ENCODE measurements at places on chromosomes 13 and 19.

DNA sequence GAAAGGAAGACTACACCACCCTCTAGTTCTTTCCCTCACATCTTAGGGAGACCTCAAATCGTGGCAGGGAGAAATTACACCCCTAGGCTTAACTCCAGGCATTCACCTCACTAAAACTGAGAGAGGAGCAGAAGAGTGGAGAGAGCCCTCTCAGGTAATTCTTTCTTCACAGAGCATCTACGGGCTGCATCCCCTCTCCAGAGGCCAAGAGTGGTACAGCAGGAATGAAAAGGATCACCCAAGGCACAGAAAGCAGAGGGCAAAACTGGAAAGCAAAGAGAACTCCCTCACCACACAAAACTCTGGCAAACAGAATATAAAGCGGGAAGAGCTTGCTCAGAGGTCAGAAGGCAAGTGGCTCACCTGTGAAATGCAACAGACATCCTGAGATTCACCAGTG is 661.2 kb downstream of the TBC1D4 start:
- H3K27ac ChIP-seq = no peak overlapping the region
- no peaks in the 10 kb centered on the region for H3K27me3 ChIP-seq
- no peaks in the 10 kb centered on the region for H3K4me1 ChIP-seq
- no peaks in the 10 kb centered on the region for H3K36me3 ChIP-seq

GRCh38 chr13:40589285-40590109 is 76.9 kb downstream of the FOXO1 start:
- H3K4me1 ChIP-seq = peaks cover 31% of the 10 kb centered on the region
- H3K27ac ChIP-seq = peak overlapping the region; percentile 7
- H3K4me3 ChIP-seq = no peak overlapping the region
- no peaks in the 10 kb centered on the region for H3K27me3 ChIP-seq

GRCh38 chr13:86080340-86080995 is 281.2 kb upstream of the SLITRK6 start:
- H3K4me1 ChIP-seq = no peaks in the 10 kb centered on the region
- no peaks in the 10 kb centered on the region for H3K36me3 ChIP-seq
- no peaks in the 10 kb centered on the region for H3K27me3 ChIP-seq

DNA sequence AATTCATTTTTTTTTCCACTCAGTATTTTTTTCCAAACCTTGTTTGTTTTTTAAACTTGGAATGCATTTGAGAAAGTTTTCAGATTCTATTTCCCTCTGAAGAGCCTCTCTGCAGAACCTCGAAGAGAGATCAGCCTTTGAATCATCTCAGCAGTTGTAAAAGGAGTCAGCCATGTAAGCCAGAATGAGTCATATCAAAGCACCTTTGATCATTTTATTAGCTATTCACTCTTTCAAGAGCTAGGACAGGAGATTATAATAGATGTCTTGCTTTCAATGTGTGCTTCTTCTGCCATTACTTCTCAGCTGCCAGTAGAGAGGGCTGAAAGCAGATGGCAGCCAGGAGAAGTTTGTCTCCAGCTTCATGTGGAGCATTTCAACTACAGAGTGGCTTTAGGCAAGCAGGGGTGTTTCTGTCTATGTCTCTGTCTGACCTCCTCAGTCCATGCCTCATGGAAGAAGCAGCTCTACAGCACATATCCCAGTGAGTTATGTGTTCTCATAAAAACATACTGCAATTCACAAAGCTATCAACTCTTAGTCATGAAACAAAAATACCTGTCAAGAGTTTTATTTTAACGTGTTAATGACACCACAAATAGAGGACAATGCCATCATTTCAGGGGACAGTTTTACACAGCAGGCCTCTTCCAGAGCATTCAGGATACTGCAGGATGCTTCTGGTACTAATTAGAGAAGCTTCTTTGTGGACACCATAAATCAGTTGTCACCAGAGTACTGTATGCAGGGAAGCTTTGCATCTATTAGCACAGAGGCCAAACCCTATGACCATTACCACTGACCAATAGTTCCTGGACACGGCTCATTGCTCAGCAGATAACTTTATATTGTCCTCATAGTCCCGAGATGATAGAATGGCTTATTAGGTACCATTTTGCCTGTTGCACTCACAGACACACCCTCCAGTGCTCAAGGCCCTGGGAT is 94.3 kb downstream of the NHLRC3 start:
- peaks cover under 1% of the 10 kb centered on the region for H3K4me1 ChIP-seq
- H3K4me3 ChIP-seq = no peak overlapping the region
- H3K27ac ChIP-seq = no peak overlapping the region
- no peaks in the 10 kb centered on the region for H3K36me3 ChIP-seq

DNA sequence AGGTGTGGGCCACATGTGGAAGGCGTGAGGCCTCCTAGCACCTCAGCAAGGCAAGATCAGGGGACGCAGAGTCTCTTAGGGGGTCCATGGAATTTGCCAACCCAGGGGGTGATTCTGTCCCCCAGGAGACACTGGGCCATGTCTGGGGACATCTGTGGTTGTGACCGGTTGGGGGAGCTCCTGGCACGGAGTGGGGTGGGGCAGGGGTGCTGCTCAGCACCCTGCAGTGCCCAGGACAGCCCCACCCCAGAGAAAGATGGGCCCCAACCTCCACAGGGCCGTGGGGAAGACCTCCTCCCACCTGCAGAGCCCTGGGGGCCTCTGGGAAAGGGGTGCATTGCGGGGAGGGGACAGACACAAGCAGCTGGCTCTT is 4.0 kb downstream of the MKNK2 start:
- H3K36me3 ChIP-seq = no peaks in the 10 kb centered on the region
- H3K4me1 ChIP-seq = peaks cover 16% of the 10 kb centered on the region
- no peak for DNase-seq
- H3K27me3 ChIP-seq = no peaks in the 10 kb centered on the region

DNA sequence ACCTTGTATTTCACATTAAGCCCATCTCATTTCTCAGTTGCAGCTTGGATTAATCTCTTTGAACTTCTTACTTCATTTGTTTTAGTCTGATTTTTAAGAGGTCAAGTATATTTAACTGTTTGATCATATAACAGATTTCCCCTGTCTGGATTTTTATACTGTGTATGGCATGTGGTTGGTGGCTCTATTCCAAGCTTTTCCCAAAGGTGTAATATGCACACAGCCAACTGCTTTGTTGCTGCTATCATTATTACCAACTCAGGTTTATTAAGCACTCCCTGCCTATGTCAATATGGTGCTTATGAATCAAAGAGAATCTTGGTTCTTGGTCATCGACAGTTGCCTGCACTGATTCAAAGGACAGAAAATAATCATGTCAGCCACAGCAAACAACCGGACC is 92.6 kb downstream of the RAP2A start:
- H3K4me1 ChIP-seq = no peaks in the 10 kb centered on the region
- no peaks in the 10 kb centered on the region for H3K36me3 ChIP-seq
- H3K27me3 ChIP-seq = no peaks in the 10 kb centered on the region
- H3K27ac ChIP-seq = no peak overlapping the region
- no peak overlapping the region for H3K4me3 ChIP-seq
- no peak for DNase-seq

DNA sequence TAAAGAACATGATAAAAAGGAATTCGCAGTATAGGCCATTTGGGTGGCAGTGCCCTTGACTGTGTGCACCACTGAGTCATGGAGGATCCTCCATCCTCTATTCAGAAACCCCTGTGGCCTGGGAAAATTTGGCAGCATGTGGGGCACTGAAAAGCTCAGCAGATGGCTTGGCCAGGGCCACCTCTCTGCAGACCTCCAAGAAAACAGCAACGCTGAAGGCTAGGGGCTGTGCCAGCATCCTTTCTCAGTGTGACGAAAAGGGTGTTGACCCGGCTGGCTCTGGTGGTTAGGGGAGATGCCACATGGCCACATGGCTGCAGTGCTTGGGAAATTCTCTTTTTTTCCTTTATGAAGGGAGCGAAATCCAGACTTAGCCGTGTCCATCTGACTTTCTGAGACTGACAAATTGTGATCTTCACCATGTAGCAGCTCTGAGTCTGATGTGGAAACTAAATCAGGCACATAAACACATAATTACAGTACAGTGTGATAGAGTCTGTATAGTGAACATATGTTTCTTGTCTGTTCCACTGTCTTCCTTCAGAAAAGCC is 178.0 kb downstream of the KCTD12 start:
- no peak overlapping the region for H3K27ac ChIP-seq
- no peak overlapping the region for H3K4me3 ChIP-seq
- H3K4me1 ChIP-seq = peaks cover 11% of the 10 kb centered on the region
- H3K27me3 ChIP-seq = no peaks in the 10 kb centered on the region
- no peak for DNase-seq

GRCh38 chr13:110644892-110645521 is 29.7 kb downstream of the NAXD start:
- H3K36me3 ChIP-seq = peaks cover 14% of the 10 kb centered on the region
- peak; percentile 65 for DNase-seq
- no peak overlapping the region for H3K4me3 ChIP-seq
- H3K27me3 ChIP-seq = no peaks in the 10 kb centered on the region

DNA sequence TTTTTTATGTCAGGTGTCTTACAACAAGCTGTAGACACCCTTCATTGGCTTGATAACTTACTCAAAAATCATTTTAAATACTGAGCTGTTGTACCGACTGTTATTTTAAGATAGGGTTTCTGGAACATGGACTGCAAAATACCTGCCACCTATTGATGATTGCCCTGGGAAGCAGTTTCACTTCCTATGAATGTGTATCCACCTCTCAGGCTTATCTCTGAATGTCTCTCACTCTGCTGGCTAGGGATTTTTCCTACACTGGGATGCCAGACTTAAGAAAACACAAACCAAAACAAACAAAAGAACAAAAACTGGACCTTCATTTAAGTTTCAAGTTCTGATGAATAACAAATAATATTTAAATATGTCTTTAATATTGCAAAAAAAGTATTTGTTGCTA is 663.7 kb downstream of the EFNB2 start:
- H3K27me3 ChIP-seq = no peaks in the 10 kb centered on the region
- H3K4me1 ChIP-seq = no peaks in the 10 kb centered on the region
- H3K36me3 ChIP-seq = no peaks in the 10 kb centered on the region
- H3K4me3 ChIP-seq = no peak overlapping the region

- no peak for DNase-seq
- H3K27me3 ChIP-seq = peaks cover 37% of the 10 kb centered on the region
- H3K36me3 ChIP-seq = no peaks in the 10 kb centered on the region
- H3K4me3 ChIP-seq = no peak overlapping the region
Observed at GRCh38 chr13:111877906-111878305, 189.0 kb upstream of the SOX1 start.

GRCh38 chr13:59182241-59182640 is 981.5 kb downstream of the DIAPH3 start:
- no peak overlapping the region for H3K27ac ChIP-seq
- no peaks in the 10 kb centered on the region for H3K36me3 ChIP-seq
- H3K4me1 ChIP-seq = peaks cover 22% of the 10 kb centered on the region

GRCh38 chr13:51148952-51149573 is 38.0 kb upstream of the C13orf42 start:
- peak; percentile 76 for DNase-seq
- H3K27me3 ChIP-seq = no peaks in the 10 kb centered on the region
- H3K27ac ChIP-seq = no peak overlapping the region
- no peaks in the 10 kb centered on the region for H3K4me1 ChIP-seq
- no peak overlapping the region for H3K4me3 ChIP-seq

DNA sequence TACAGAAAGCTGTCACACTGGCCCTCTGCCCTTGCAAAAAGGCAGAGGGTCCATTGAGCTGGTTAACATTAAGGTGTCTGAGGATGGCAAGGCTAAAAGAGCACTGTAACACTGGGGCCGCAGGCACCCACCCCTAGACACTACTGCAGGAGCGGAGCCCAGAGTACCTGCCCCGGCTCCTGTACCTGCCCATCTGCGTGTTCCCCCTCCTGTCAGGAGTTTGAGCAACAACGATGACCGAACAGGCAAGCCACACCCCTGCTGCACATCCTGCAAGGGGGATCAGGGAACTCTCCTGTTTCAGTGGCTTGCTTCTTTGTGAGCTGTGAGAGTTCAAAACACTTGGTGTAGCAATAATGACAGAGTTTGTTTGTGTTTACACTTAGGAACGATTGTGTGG is 117.4 kb upstream of the STARD13 start:
- no peak overlapping the region for H3K4me3 ChIP-seq
- H3K4me1 ChIP-seq = peaks cover 6% of the 10 kb centered on the region
- H3K27ac ChIP-seq = no peak overlapping the region
- no peak for DNase-seq

DNA sequence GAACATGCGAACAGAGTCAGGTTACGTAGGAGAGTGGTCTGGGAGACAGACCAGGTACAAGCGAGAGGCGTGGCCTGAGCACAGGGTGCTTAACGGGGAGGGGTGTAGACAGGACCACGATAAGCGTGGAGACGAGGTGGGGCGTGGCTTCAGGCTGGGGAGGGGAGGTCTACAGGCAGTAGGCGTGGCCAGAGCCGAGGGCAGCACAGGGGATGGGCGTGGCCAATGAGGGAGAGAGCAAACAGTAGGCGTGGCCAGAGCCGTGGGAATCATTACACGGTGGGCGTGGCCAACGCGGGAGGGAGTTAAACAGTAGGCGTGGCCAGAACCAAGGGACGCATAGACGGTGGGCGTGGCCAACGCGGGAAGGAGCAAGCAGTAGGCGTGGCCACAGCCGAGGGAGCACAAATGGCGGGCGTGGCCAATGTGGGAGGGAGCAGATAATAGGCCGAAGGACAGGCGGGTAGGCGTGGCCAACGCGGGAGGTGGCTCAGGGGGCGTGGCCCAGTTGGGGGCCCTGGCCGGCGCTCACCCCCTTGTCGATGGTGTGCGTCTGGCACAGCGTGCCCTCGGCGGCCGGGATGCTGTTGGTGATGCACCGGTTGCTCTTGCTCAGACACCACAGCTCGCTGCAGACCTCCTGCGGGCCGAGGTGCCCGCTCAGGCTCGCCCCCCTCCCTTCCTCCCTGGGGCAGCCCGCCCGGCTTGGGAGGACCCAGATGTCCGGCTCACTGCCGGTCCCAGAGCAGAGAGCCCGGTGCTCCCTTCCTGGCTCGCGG is 15.2 kb upstream of the MYO1F start:
- no peaks in the 10 kb centered on the region for H3K27me3 ChIP-seq
- H3K4me1 ChIP-seq = no peaks in the 10 kb centered on the region
- DNase-seq = peak; percentile 100
- H3K36me3 ChIP-seq = no peaks in the 10 kb centered on the region
- H3K4me3 ChIP-seq = peak overlapping the region; percentile 28
- H3K27ac ChIP-seq = peak overlapping the region; percentile 5

DNA sequence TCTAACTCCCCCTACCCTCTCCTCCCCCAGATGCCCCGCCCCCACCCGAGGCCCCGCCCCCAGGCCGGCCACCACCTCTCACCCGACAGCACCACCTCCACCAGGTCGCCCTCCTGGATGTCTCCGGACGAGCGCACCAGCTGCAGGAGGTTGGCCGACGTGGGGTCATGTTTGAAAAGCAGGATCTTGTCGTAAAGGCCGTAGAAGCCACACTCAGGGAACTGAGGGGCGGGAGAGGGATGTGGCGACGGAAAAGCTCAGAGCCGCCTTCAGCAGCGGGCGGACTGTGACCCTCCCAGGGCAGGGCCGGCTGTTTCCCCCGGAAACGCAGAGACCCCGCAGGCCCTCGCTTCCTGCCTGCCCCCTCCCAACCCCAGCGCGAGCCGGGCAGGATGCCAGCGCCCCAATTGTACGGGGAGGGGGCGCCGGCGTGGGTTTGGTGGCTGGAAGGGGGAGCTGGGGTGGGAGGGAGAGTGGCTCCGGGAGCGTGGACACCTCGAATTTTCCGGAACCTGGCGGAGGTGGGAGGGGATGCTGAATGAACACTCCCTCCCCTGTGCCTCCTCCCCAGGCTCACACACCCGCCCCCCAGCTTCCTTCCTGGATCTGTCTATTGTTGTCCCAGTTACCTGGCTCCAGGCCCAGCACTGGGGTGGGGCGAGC is 3.0 kb downstream of the PRKD2 start:
- H3K27ac ChIP-seq = no peak overlapping the region
- no peaks in the 10 kb centered on the region for H3K27me3 ChIP-seq
- peak; percentile 44 for DNase-seq
- no peaks in the 10 kb centered on the region for H3K36me3 ChIP-seq
- H3K4me1 ChIP-seq = peaks cover 12% of the 10 kb centered on the region

GRCh38 chr13:111967572-111968201 is 99.3 kb upstream of the SOX1 start:
- H3K4me1 ChIP-seq = no peaks in the 10 kb centered on the region
- DNase-seq = no peak
- no peak overlapping the region for H3K27ac ChIP-seq
- peaks cover 42% of the 10 kb centered on the region for H3K27me3 ChIP-seq
- no peaks in the 10 kb centered on the region for H3K36me3 ChIP-seq

Data from cardiac muscle cell (in vitro differentiated cells and primary cell).